ENCODE measurements at places on chromosomes 2 and 18.
A peak's percentile ranks its signal among the peaks of the same experiment; 100 is the strongest.

GRCh38 chr2:237413777-237414661 is at the start of gene COL6A3:
Gene COL6A3 (minus strand): TSS chr2:237414164. CDS start chr2:237396817, 17,347 bp downstream.
- DNase-seq = peak; percentile 74

GRCh38 chr2:124327303-124327702 is 302.2 kb downstream of the CNTNAP5 start:
- no peak for DNase-seq

DNA sequence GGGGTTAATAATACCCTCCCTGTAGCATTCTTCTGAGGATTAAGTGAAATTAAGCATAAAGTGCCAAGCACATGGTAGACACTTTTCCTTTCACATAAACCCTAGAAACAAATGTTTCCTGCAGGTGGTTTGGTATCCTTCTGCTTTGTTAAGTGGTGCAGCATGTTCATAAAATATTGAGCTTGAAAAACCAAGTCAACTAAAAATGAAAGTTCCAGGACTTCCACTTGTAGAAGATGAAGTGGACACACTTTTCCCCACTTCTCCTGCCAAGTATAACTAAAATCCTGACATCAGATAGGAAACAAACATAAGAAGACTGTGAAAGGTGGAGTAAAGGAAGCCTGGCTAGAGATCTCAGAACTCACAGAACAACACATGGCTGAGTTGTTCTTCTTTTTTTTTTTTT is 90.5 kb downstream of the COLEC12 start:
- no peak for DNase-seq

- DNase-seq = peak; percentile 86
Measured at GRCh38 chr2:48715956-48716355, 39.6 kb downstream of the LHCGR start.

DNA sequence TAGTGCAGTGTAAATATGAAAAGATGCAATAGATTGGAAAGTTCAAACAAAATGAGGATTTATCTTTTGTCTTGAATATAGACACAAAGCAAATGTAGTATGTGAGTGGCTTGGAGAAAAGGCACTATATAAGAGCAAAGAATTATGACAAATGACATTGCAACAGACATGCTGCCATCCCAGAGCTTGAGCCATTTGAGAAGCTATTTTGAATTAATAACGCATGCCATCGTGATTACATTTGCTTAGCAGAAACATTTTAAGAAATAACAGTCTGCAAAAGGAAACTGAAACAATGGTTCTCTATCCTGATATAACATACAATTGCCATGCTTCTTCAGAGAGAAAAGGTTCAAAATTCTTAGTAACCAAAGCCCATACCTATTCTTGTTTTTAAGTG is 677.1 kb downstream of the ZEB2 start:
- no peak for DNase-seq

DNA sequence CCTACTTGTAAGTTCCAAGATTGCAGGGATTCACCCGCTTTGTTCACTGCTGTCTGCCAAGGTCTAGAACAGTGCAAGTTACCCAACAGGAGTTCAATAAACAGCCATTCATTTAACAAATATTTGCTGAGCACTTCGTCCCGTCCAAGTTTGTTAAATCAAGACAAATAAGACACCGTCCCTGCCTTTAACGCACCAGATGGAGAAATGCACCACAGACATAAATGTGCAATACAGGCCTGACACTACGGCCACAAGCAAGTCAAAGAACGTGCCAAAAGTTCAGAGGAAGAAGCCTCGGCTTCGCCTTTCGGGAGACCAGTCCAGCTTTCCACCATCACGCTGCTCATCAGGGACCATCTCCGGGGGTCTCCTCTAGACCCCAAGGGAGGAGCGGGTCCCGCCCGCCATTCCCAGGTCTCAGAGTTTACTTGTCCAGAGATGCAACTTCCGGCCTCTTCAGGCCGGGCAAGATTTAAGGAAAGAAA is 429 bp downstream of the C2orf76 start:
- peak; percentile 54 for DNase-seq

- no peak for DNase-seq
Measured at GRCh38 chr2:170161516-170162270, 16.3 kb upstream of the MYO3B start.

GRCh38 chr2:187640926-187641510 is 86.8 kb upstream of the TFPI start:
- DNase-seq = no peak

DNA sequence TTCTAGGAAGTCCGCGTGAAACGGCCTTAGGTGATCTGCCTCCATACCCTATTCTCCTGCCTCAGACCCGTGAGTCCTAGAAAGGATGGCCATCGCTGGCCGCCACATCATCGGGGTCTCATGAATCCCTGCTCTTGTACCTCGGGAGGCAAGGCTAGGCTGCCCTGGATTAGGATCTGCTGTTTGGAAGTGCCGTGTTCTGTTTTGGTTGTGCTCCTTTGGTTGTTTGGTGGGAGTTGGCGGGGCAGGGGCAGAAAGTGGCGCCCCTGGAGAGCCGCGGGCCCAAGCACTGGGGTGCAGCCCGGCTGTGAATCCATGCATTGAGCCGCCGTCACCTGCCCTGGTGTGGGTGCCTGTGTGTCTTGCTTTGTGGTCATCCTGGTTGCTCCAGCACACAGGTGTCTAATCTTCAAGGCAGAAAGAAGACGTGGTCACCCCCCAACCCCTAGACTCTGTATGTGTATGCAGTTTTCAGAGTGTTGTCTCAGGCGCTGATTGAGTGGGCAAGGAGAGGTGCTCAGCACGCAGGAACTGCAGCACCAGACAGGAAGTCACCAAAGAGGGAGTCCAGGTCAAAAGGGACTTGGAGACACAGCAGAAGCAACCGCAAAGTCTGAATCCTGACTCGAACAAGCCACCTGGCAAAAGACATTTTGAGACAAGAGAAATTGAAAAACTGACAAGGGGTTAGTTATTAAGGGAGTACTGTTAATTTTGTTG is 80.0 kb upstream of the LDLRAD4 start:
- DNase-seq = no peak

DNA sequence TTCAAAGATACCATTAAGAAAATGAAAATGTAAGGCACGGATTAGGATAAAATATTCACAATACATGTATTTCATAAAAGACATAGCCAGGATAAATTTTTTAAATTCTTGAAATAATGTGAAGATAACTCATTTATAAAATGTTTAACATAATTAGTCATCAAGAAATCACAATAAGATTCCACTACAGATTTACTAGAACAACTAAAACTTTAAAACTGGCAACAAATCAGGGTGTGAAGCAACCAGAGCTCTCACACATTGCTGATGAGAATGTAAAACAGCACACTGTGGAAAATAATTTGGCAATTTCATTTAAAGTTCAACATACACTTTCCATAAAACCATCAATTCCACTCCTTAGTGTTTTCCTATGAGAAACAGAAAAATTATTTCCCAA is 89.6 kb upstream of the UBE2E3 start:
- peak; percentile 46 for DNase-seq

- DNase-seq = no peak
Measured at GRCh38 chr18:6857300-6857699, 127.8 kb downstream of the ARHGAP28 start.

DNA sequence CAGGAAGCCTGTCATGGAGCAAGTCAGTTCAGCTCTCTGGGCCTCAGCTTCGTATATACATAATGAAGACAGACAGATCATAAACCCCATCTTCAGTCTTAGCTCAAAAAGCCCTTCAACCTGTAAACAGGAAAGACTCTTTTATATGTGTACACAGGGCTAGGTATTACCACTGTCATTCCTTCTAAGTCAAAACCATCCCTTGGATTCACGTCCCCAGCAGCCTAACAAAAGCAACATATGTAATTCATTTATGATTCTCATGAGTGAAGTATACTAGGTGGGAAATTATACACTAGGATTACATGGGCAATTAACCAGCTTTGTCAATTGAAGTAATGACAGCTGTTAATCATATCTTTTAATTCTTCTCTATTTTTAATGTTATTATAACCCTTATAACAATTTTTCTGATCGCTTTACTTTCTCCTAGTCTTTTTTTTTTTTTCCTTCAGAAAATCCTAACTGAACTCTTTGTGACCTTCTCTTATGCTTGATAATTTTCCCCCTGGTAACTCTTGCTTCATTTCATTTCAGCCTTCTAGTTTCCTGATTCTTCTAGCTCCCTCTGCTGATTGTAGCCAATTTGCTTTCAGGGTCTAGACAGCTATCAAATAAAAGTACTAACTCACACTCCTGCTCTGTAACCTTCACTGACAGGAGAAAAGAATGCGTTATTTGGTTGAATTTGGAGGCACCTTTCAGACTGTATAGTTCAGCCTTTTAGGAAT is 99.7 kb downstream of the RBM43 start:
- peak; percentile 76 for DNase-seq

- no peak for DNase-seq
Measured at GRCh38 chr2:144466637-144467036, 53.3 kb downstream of the ZEB2 start.

DNA sequence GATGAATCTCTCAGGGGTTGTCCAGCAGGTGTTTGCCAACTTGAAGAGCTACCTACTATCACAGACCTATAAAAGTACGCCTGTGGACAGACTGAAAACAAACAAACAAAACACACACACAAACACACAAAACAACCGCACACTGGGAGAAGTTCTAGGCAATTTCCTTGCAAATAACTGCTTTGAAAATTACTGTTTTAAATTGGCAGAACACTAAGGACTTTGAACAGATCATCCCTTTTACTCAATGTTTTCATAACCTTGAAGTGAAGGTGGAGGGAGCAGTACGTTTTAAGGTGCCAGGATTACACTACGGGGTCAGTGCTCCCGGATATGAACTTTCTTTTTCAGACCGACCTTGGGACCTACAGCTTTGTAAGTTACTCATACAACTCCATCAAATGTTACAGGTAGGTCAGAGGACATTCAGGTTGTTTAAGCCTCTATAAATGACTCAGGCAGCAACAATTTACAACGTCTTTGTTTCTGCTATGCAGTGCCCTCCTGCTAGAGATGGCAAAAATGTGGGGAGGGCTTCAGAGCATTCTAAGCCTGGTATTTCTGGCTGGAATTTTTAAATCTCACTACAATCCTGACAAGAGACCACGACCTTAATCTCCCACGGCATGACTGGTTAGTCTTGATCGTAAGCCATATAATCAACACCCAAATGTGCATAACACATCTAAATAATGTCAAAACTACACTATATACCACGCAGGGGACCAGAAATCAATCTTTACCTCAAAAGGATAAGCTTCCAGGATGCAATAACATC is 1.4 kb upstream of the SLC20A1 start:
- no peak for DNase-seq

- DNase-seq = no peak
Measured at GRCh38 chr2:158297120-158297519, 159.4 kb downstream of the CCDC148 start.

DNA sequence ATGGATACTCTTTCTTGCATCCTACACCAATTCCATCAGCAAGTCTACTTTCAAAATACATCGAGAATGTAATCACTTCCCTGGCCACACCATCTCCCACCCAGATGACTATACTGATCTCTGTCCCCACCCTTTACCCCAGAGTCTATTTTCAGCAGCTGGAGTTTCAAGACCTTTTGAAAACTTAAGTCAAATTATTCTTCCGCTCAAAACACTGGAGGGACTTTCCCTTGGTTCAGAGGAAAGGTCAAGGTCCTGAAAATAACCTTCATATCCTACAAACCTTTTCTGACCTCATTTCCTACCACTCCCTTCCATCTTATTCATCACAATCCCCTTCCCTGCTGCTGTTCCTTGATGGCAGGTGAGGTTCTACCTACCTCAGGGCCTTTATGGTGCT is 58.8 kb upstream of the LYPD6 start:
- no peak for DNase-seq

GRCh38 chr2:51697095-51697494 is 665.2 kb upstream of the NRXN1 start:
- no peak for DNase-seq

DNA sequence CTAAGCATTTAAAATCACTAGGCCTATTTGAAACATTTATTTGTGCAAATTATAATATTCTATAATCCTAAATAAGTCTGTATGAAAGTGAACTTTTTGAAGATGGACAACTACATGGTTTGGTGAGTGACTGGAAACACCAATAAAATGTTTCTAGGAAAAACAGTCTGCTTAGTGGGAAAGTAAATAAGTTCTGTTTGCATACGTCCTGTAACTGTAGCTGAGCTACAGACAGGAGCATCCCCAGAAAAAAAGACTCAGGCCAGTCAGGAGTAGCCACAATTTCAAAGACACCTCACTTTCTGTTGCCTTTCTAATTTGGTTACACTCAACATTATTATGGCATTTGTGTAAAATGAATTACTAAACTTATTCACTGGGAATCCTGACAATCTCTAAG is 28.4 kb upstream of the KCNJ3 start:
- no peak for DNase-seq

DNA sequence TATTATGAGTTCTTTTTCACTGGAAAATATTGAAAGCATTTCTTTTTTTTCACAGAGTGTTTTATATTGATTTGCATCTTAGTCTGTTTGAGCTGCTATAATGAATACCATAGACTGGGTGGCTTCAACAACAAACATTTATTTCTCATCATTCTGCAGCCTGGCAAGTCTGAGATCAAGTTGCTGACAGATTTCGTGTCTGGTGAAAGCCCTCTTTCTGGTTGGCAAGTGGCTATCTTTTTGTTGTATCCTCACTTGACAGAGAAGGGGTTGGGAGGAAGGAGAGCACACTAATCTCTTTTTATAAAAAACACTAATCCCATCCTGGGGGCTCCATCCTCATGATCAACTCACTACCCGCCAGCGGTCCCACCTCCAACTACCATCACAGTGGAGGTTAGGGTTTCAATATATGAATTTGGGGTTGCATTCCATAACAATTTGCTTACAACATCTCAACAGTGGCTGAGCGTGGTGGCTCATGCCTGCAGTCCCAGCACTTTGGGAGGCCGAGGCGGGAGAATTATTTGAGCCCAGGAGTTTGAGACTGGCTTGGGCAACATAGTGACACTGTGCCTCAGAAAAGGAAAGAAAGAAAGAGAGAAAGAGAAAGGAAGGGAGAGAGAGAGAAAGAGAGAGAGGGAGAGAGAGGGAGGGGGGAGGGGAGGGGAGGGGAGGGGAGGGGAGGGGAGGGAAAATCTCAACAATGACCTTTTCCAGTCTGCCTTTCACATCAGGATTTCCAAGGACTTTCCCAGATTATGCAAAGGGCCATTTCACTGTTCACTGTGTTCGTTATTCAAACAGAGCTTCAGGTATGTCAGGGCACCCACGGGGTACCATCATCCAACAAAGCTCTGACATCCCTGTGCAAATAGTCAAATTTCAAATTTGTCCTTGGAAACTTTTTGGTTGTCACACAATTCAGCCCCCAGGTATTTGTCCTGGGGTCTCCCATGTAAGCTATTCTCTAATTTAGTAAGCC is 111.1 kb downstream of the AP1S3 start:
- DNase-seq = no peak

DNA sequence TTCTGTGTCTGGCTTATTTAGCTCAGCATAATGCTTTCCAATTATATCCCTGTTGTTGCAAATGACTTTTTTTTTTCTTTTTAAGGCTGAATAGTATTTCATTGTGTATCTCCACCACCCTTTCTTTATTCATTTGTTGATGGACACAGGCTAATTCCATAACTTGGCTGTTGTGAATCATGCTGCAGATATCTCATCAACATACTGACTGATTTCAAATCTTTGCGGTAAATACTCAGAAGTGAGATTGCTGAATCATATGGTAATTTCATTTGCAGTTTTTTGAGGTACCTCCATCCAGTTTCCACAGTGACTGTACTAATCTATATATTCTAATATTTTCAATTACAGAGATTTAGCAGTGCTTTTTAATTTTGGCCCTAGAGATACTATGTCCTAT is 266.2 kb downstream of the TMX3 start:
- peak; percentile 93 for DNase-seq

- DNase-seq = no peak
Measured at GRCh38 chr18:48797841-48798255, 152.9 kb downstream of the SMAD7 start.
